ENCODE measurements at places on chromosomes 2 and 18.

GRCh38 chr2:62461707-62462106, 44.3 kb downstream of the TMEM17 start:
- DNase-seq = no peak

GRCh38 chr2:170498619-170499018, 216.5 kb upstream of the SP5 start:
- no peak for DNase-seq

GRCh38 chr2:177666408-177666807, 273.8 kb downstream of the AGPS start:
- DNase-seq = no peak

- DNase-seq = no peak
Measured at GRCh38 chr2:159677654-159678053, 34.7 kb upstream of the MARCHF7 start.

- DNase-seq = no peak
Measured at GRCh38 chr2:15776992-15777702, 163.2 kb upstream of the MYCN start.

DNA sequence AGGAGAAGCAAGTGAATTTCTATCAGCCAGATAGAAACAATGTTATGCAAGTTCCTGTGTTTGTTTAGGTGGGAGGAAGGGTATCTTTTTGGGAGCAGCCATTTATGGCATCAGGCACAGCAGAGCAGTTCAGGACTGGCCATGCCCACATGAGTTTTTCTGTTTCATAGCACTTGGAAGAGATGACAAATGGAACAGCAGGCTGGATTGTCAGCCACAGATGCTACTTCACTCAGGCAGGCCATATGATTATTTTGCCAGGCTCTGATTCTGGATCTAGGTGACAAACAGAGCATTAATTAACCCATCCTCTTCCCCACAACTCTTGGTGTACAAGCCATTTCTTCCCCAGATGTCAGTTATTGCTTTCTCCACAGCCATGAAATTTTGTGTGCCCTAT, 63.8 kb downstream of the GALNT13 start:
- no peak for DNase-seq

- no peak for DNase-seq
Measured at GRCh38 chr2:99688699-99689098, 198.9 kb upstream of the REV1 start.

GRCh38 chr2:81672516-81672915, 1368.0 kb upstream of the LRRTM1 start:
- DNase-seq = no peak

DNA sequence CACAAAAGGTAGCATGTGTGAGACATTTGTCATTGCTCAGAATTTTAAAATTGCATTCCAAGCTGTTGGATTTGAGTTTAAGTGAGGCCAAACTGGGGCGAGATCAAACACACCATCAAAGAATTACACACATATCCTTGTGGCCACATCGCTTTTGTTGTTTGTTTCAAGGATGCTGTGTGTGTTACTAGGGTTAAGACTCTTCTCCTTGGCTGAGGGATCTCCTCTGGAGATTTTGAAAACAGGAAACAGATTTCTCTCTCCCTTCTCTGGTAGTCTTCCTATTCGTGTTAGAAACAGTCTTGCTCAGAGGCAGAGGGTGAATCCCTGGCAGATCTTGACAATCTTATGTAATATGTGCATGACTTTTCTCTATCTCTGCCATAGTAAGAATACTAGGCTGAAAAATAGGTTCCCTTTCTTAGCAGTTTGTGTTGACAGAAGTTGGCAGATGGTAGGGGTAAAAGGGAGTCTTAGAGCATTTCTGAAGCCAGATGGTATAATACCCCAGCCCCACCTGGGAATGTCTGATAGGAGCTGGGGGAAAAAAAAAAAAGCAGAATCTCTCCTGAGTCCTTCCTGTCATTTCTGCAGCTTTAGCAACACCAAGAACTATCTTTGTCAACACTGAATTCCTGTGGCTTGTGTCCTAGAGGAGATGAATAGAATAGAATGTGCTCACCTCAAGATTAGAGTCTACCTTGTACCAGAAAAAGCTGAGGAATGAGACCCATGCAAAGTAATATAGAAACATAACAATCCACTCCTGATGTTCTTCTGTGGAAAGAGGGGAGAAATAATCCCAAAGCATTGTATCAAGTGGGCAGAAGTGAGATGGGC, 101.8 kb downstream of the XRCC5 start:
- no peak for DNase-seq

GRCh38 chr2:174335254-174335987, 667 bp downstream of the SP9 start:
- no peak for DNase-seq

GRCh38 chr18:24293254-24293653, 104.4 kb downstream of the OSBPL1A start:
- DNase-seq = no peak

DNA sequence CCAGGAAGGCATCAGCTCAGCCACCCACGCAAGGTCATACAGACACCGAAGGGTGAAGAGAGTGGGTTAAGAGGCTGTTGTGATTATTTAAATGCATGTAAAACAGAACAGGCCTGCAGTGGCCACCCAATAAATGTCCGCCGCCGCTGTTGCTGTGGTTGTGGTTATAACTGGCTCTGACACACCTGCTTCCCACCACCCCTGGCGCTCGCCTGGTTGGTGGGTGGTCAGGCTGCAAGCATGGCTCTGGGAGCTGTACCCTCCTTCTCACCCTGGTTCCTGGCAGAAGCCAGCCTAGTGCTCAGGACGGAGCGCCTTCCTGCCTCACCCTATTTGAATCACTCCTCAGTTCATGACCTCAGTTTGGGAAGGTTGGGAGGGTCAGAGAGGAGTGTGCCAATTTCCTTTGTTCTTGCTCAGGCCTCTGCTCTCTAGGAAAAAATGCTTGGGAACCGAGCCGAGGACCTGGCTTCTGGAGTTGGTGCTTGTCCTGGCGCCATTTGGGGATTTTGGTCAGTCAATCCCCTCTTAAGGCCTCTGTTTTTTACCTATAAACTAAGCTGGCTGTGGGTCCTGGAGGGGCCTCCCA, 5.3 kb upstream of the CRYBA2 start:
- DNase-seq = no peak

DNA sequence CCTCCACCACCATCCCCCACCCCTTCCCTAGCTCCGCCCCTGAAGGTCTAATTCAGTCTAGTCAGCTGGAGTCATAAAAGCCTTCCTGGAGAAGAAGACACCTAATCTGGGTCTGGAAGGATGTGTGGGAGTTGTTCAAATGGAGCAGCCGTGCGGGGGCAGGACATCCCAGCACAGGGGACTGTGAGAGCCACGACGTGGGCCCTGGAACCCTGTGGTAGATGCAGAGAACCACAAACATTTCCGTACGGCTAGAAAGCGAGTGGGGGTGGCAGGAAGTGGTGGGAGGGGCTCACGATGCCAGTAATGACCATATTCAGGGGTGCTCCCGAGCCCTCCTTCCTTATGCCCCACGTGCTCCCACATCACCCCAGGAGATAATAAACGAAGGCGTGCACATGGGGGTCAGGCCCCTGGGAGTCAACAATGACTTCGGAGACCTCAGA, 20.9 kb upstream of the COL6A3 start:
- peak; percentile 87 for DNase-seq

DNA sequence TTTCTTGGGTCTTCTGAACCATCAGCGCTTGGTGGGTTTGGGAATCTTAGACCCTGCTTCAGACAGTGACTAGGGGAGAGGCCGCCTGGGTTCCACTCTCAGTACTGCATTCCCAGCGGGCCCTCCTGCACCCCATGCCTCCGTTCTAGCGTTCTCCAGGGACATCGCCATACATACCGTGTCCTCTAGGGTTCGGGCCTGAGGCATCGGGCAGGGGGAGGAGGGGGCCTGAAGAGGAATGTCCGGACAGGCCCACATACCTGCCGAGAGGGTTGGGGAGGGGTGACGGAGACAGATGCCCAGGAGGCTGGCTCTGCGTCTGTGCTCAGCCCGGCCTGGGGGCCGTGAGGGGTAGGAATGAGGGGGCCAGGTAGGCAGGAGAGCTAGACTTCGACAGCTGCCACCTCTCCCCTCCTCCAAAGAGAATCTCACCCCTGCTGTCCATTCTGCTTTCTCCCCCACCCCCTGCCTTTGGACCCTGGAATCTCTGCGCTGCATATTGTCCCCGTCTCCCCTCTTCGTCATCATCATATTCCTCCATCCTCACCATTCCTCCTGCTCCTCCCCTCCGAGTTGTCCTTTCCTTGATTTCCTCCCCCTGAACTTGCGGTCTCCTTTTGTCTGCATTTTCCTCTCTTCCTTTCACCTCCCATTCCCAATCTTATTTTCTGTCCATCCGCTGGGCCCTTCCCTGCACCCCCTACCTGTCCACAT, 7.8 kb upstream of the WNT10A start:
- no peak for DNase-seq

DNA sequence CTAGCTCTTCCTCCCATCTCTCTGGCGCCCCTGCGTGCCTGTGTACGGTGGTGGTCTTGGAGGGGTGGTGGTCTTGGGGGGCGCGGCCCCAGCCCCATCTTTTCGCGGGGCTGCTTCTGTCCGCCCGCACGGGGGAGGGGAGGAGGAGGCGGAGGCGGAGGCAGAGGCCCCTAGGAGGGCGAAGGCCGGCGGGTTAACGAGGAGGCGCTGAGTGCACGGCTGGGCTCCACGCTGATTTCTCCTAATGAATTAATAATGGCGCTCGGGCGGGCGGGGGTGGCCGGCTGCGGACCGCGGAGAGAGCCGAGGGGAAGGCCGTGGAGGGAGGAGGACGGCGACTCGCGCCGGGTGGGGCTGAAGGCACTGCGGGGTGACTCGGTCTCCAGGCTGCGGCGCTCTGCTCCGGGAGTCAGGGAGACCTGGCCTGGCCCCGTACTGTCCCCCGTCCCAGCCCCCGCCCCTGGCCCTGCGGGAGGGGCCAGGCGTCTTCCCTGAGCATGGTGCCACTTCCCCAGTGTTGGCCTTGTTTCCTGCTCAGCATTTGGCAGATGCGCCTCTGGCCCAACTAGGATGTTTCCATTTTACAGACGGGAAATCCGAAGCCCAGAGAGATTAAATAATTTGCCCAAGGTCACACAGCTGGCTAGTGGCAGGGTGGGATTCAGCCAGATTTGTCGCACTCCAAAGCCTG, 6.0 kb downstream of the GAREM2 start:
- no peak for DNase-seq

DNA sequence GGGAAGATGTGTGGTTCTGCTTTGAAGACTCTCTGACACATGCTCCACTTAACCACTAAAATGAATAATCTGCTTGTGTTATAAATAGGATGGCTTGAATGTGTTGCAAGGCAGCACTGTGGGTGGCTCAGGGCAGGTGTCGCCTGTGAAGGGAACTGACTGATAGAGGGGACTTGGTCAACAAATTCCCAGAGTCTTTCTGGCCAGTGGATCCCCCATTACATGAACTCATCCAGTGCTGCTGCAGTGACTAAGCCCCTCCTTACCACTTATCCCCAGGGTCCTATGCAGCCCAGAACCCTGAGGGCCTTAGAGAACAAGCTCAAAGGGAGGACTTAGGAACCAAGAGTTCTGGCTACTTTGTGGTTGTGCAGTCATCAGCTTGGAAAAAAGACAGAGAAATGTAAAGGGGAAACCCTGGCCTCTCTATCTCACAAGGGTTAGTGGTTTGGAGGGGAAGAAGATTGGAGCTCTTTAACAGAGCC, 226.2 kb upstream of the TNP1 start:
- peak; percentile 26 for DNase-seq

DNA sequence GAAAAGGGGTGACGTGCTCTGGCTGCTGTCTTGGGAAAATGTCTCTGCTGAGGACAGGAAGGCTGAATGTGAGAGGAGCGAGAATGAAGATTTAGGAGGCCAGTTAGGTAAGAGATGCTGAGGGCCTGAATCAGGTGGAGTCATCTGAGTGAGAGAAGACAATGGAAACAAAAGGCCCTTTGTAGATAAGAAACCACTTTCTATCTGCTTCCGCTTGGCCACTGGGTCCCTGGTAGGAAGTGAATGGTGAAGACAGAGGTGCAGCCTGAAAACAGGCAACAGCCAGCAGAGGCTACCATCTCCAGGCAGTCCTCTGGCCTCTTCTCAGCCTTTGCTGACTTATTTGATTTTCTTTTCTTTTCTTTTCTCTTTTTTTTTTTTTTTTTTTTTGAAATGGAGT, 374.0 kb upstream of the SLC14A2 start:
- no peak for DNase-seq

All from stimulated activated CD8-positive, alpha-beta memory T cell treated with anti-CD3 and anti-CD28 coated beads, Interleukin-15, amount 100 ng/mL, for 48 hours (primary cell).